Activated CD8-positive, alpha-beta memory T cell treated with anti-CD3 and anti-CD28 coated beads, Interleukin-2, amount 10 ng/mL, durations not matched to agents 7 days and 5 days (primary cell): ENCODE measurements at places on chromosomes 4 and X. TPM values are rescaled to one million over a fixed set of nuclear protein-coding genes. Genes with fewer than 3 reads are reported as not detected.

Gene PRPS2
- 72.8 TPM for total RNA-seq

DNA sequence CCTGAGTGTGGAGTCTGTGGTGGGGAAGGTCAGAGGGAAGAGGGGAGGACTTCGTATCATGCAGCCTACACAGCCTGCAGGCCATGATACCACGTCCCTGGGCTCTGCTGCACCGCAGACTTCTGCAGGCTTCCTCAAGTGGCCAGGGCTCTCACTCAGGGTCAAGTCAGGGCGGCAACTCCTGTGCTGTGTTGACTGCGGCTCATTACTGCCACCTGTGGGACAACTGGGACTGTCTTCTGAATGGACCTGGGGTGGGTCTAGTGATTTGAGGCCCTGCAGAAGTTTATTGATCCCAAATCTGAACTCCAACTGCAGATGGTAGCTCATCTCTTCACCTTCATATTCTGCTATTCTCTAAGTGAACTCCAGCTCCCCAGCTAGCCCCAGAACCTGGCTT, 167.1 kb downstream of the NSUN7 start:
- H3K4me1 ChIP-seq: peaks cover 6% of the 10 kb centered on the region
- H3K4me3 ChIP-seq: no peak overlapping the region
- peak; percentile 47 for DNase-seq
- H3K27me3 ChIP-seq: peaks cover 9% of the 10 kb centered on the region

Gene SPANXB1
- not detected for total RNA-seq

DNA sequence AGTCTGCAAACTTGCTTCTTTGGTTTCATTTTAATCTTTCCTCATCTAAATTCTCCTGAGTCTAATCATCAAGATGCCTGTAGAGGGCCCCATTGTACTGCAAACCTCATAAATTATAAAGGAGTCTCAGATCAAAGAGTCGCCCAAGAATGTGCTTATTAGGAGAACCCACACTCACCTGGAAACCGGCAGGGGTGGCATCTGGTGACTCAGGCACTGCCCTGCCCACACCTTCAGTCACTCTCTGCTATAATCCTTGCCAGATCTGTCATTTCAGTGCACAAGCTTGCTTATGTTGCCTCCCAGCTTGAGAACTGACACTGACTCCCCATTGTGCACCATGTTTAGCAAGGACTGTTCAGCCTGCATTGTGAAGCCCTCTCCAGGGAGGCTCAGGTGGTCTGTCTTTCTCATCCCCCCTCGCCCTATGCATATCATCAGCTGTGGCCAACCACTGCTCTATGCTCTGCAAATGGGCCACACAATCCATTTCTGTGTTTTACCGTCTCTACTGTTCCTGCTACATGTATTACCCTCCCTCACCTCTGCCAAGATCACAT, 12.4 kb downstream of the EPGN start:
- DNase-seq: peak; percentile 42
- H3K4me1 ChIP-seq: no peaks in the 10 kb centered on the region
- H3K36me3 ChIP-seq: no peaks in the 10 kb centered on the region
- H3K27me3 ChIP-seq: peaks cover 30% of the 10 kb centered on the region

- no peak for DNase-seq
- H3K4me1 ChIP-seq: no peaks in the 10 kb centered on the region
- H3K27ac ChIP-seq: no peak overlapping the region
- H3K4me3 ChIP-seq: no peak overlapping the region
These were observed 21.5 kb downstream of the WDFY3 start for GRCh38 chr4:84944947-84945346.

DNA sequence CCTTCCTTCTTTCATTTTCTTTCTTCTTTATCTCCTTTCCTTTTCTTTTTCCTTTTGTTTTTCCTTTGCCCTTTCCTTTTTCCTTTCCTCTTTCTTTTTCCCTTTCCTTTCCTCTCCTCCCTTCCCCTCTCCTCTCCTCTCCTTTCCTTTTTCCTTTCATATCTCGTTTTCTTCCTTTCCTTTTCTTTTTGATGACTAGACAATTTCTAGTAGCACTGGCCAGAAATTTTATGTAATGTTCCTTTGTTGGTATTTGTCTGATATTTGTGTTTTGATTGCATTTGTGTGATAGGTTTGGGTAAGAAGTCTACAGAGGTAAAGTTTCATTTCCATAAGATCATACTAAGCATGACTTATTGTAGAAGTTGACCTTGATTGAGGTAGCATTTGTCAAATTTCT, 1722.9 kb upstream of the IGFBP7 start:
- H3K27me3 ChIP-seq: no peaks in the 10 kb centered on the region
- no peak overlapping the region for H3K27ac ChIP-seq
- no peaks in the 10 kb centered on the region for H3K36me3 ChIP-seq
- no peak overlapping the region for H3K4me3 ChIP-seq

DNA sequence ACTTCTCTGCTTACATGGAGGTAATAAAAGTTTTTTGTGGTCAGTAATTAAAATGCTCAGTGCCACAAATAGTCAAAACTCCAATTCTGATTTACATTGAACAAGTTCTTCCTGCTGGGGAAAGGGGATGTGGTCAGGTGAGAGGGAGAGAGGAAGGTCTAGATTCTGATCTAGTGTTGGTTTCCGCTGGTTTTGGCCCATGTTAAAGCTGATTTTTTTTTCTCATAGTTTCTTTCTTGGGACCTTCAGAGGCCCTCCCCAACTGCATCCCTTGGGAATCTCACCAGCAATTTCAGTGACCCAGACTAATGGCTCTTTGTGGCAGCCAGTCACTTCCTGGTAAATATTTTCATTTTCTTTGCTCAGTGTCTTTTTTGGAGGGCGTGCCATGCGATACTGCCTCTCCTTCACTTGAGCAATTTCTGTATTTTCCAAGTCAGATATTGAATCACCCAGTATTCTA, 332.7 kb downstream of the RAPGEF2 start:
- H3K27ac ChIP-seq: no peak overlapping the region
- no peaks in the 10 kb centered on the region for H3K36me3 ChIP-seq
- no peak for DNase-seq

Gene SHOX
- total RNA-seq: not detected

DNA sequence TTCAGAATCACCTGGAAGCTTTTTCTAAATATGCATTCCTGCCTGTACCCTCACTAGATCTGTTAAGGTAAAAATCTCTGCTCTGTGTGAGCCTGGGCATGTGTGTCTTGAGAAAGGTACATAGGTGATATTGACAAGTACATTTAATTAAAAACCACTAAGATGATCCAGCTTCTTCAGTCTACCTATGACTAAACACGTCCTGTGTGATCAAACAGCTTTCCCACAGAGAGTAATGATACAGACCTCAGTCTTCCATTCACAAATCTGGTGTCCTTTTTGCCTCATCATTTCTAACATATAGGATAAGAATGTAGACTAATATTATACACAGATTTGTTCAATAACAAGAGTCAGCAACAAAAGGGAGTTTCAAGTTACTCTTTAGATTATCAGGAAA, 42.6 kb downstream of the GALNT7 start:
- no peak overlapping the region for H3K4me3 ChIP-seq
- H3K27ac ChIP-seq: no peak overlapping the region
- no peaks in the 10 kb centered on the region for H3K4me1 ChIP-seq
- H3K36me3 ChIP-seq: peaks cover 1% of the 10 kb centered on the region
- H3K27me3 ChIP-seq: no peaks in the 10 kb centered on the region
- DNase-seq: no peak

DNA sequence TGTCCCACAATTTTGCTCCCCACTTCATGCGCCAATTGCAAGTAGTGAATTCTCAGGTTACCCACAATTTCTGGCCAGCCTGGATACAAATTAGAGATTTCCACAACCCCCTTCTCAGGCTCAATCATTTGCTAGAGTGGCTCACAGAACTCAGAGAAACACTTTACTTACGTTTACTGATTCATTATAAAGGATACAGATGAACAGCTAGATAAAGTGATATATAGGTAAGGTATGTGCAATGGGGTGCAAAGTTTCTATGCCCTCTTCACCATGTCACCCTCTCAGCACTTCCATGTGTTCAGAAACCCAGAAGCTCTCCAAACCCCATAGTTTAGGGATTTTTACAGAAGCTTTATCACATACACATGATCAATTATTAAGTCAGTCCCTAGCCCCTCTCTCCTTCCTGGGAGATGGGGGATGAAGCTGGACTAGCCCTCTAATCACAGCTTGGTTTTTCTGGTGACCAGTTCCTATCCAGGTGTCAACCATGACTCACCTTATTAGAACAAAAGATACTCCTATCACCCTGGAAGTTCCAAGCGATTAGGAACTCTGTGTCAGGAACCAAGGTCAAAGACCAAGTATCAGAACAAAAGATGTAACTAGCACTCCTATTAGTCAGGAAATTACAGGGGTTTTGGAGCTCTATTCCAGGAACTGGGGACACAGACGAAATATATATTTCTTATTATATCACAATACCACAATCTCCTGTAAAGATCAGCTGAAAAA, 33.5 kb upstream of the PRRG1 start:
- no peak overlapping the region for H3K4me3 ChIP-seq
- DNase-seq: no peak
- no peaks in the 10 kb centered on the region for H3K36me3 ChIP-seq

DNA sequence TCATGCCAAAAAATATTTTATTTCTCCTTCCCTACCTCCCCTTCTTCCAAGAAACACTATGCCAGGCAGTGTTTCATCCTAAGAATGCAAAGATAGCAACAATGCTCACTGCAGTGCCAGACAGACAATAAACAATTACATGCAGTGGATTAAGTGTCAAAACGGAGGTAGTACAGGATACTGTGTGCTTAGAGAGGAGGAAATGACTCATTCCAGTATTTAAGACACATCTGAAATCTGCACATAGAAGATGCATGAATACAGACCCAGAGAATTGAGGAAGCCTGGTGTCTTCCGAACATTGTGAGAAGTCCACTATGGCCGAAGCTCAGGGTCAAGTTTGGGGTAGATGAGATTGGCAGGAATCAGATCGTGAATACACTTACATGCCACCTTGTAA, 326.4 kb downstream of the PPP3CA start:
- DNase-seq: peak; percentile 47
- H3K36me3 ChIP-seq: peaks cover 32% of the 10 kb centered on the region
- H3K4me1 ChIP-seq: peaks cover 65% of the 10 kb centered on the region
- H3K27ac ChIP-seq: peak overlapping the region; percentile 96
- H3K27me3 ChIP-seq: no peaks in the 10 kb centered on the region

Gene CTAG2
- 31.6 TPM for total RNA-seq
